ENCODE measurements at places on chromosomes 7 and 10.
A peak's percentile ranks its signal among the peaks of the same experiment; 100 is the strongest.

GRCh38 chr10:84765656-84766055, 437.3 kb downstream of the CCSER2 start:
- no peak for DNase-seq

DNA sequence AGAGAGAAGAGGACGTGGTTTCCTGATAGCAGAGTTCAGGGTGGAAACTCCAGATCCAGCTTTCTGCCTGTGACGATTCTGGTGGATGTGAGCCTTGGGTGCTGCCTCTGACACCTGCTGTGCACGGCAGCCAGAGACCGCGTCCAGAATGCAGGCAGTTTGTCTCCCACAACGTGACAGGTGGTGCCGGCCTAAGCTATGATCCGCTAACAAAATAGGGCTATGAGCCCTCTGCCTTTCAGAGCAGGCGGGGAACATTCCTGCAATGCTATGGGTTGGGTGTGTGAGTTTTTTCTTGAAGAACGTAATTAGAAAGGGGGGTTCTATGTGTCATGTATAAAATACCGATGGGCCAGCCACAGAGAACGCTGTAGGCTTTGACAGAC, 297.3 kb upstream of the PRKCQ start:
- no peak for DNase-seq

DNA sequence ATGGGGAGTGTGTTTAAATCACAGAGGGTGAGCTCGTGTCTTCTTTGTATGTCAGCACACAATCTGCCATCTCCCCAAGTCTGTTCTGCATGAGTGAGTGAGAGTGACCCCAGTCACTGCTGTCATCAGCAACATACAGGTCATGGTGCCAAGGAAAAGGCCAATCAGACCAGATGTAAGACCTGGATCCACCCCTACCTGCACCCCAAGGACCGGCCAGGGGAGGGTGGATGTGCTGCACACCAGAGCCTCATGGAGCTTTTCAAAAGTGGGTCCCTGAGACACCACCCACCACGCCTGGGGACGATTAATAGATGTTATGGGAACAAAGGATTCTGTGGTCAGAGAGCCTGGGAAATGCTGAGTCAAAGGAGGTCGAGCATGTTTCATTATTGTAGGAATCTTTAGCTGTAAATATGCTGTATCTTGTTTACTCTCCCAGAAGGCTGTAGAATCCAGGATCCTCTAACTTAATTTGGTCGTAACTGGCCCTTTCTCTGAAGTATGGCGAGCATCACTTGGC, 420.5 kb downstream of the RPS24 start:
- no peak for DNase-seq

DNA sequence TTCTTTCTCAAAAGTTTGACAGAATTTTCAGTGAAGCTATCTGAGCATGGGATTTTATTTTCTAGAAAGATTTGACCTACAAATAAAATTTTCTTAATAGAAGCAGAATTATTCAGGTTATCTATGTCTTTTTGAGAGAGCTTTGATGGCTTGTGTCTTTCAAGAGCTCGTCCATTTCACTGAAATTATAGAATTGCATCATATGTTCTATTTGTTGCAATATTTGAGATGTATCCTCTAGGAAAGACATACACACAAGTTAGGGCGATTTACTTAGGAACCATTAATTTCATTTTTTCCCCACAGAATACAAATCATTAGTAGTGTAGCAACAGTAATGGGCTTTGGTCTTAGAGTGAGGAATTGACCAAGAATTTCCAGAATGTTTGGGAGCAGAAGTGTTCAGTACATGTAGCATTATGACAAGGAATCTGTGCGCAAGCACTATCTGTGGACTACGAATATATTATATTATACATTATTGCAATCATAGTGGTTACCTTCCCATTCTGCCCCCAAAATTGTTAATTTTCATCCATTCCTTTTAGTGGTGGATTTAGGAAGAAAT, 12.8 kb upstream of the COL17A1 start:
- no peak for DNase-seq

DNA sequence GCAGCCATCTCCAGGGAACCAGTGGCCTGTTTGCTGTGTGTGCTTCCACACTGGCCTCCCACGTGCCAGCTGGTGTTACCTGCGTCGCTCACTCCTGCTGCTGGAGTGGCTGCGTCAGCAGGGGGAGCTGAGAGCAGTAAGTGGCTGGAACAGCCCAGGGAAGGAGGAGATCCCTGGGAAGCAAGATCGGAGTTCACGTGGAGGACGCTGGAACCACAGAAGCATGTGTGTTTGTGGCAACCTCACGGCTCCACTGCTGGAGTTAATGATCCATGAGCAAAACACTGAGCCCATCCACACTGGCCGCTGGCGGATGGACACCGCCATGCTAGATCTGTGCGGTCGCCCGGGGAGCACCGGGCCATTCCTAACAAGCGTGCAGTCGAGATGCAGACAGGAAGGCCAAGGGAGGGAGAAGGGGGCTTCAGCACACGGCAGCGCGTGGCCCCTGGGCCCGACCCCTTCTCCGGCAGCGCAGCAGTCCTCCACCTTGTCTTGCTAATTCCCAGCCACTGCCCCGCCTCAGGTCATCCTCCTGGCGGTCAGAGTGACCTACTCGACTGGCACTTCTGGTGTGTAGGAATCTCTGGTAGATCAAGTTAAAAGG, 68.5 kb upstream of the EEPD1 start:
- DNase-seq: no peak

DNA sequence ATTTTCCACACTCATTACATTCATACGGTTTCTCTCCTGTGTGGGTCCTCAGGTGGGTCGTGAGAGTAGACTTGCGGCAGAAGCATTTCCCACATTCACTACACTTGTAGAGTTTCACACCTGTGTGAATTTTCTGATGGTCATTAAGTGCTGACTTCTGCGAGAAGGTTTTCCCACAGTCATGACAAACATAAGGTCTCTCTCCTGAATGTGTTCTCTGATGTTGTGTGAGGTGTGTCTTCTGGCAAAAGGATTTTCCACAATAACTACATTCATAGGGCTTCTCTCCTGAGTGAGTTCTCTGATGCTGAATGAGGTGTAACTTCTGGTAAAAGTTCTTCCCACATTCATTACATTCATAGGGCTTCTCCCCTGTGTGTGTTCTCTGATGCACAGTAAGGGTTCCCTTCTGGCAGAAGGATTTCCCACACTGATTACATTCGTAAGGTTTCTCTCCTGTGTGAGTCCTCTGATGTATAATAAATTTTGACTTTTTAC, 15.1 kb downstream of the ZNF12 start:
- DNase-seq: no peak

DNA sequence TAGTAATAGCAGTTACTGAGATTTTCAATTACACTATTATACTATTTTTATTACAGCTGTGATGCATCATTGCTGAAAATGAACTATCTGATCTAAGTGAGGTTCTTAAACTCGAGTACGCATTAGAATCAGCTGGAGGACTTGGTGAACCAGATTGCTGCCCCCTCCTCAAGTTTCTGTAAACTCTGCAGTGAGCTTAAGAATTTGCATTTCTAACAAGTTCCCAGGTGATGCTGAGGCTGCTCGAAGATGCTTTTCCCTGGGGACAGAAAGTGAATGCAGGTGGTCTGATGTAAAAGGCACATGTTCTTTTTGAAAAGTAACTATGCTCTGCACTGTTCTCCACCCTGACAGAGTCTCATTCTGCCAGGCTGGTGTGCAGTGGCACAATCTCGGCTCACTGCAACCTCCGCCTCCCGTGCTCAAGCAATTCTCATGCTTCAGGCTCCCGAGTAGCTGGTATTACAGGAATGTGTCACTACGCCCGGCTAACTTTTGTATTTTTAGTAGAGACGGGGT, 12.5 kb downstream of the RNF133 start:
- DNase-seq: no peak

DNA sequence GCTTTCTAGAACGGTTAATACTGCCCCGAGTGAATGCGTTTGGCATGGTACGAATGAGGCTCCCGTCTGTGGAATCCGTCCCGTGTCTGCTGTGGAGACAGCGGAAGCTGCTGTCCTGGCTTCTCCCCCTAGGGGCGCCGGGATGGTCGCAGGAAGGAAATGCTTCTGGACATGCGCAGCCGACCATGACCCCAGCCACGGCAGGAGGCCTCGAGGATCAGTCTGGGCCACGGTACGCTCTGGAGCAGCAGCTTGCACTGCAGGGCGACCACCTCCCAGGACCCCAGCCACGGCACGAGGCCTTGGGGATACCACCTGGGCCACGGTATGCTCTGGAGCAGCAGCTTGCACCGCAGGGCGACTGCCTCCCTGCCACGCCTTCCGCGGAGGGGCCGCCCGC, 107.9 kb downstream of the CYTH3 start:
- DNase-seq: no peak

- peak; percentile 22 for DNase-seq
These were observed 58.9 kb downstream of the FRMPD2 start for GRCh38 chr10:48215486-48216203.

DNA sequence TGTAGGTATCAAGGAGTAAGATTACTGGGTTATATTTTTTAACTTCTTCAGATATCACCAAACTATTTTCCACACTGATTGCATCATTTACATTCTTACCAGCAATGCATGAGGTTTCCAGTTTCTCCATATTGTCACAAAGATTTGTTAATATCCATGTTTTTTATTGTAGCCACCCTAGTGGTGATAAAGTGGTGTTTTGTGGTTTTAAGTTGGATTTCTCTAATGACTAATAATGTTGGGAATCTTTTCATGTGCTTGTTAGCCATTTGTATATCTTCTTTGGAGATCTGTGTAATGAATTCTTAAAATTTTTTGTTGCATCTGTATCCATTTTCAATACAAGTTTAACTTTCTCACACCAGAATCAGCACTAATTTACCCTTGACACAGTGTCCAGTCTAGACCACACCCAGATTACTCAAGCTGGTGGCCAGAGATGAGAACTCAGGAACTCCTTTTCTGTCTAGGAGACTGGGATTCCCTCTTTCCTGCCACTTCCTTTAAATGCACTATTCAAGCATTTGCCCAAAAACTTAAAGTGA, 67.0 kb upstream of the PLXDC2 start:
- no peak for DNase-seq

DNA sequence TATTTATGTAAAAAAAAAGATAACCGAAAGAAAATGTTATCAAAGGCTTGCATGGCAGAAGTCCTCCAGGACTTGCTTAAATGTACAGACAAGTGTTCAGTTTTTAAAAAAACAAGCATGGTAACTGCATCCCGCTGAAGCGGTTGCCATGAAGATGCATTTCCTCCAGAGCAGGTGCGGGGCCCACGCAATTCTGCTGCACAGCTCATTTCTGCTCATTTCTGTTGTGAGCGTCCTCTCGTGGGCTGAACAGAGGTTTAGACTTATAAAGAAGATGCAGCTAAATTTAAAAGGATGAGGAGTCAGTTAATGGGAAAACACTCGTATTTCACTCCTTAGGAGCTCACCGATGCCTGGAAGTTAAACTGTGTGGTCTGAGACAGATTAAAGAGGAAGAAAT, 247.6 kb downstream of the DNAJB6 start:
- no peak for DNase-seq

DNA sequence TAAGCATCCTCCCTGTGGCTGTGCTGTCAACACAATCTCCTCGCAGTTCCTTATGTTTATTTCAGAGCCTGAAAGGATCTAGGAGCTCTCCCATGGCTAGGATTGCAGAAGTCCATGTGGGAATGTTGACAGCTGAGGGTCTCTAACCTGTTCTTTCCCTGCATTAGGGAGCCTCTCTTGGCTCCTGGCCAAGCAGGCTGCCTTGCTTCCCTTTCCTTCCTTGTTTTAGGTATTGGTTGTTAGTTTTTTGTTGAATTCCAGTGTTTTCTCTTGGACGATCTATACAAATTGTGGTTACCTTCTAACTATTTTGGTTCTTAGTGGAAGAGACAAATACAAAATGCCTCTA, 171.8 kb downstream of the MLLT10 start:
- no peak for DNase-seq

GRCh38 chr10:68385740-68386139, 21.3 kb downstream of the RUFY2 start:
- DNase-seq: no peak

DNA sequence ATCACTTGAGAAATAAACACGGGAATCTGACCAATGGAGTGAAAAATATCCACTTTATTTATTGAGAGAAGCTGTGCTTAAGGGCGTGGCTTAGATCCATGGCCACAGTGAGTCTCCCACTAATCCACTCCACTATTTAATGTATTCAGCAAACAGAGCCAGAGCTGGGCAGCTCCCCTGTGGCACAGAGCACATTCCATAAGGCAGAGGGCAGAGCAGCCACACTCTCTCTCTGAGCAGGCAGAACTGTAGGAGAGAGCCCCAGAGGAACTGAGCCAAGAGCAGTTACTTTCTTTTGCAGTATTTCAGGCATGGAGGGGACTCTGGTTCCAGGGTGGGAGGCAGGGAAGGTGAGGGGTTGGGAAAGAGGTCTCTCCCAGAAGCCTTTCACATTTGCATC, 106.0 kb downstream of the GALNT17 start:
- no peak for DNase-seq

GRCh38 chr10:119312241-119312640, 104.9 kb downstream of the GRK5 start:
- no peak for DNase-seq

Measured in activated naive CD4-positive, alpha-beta T cell treated with anti-CD3 and anti-CD28 coated beads, Interleukin-2, amount 50 U/mL, for 16 hours (primary cell).